ENCODE measurements at places on chromosomes 16 and 17.

GRCh38 chr17:40551091-40551878 lies 14.0 kb downstream of the CCR7 start:
- DNase-seq, result peak; percentile 100

DNA sequence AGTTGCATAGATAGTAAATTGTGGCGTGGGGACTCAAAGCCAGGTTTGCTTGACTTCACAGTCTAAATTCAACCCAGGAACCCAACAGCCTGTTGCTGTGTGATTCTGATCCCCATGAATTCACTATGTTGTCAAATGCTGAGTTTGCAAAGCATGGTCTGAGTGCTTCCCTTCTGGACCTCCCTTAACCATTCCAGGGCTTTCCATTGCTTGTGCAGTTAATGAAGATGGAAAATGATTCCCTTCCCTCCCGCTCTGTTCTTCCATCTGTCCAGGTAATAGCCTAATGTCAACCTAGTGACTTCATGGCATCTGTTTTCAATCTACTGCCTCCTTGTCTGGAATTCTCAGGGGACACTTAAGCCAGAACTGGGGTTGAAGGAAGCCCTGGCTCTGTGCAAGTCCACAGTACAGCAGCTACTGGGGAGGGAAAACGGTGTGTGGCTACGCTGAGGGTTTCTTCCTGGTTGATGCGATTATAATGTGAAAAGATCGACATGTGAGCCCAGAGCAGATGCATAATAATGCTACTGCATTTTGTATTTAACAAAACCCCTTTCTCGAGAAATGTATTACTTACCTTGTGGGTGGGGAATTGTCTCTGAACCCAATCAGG lies 206.7 kb downstream of the CDH13 start:
- DNase-seq, result no peak

GRCh38 chr16:70714581-70715054 lies 28.8 kb upstream of the MTSS2 start:
- no peak for DNase-seq

DNA sequence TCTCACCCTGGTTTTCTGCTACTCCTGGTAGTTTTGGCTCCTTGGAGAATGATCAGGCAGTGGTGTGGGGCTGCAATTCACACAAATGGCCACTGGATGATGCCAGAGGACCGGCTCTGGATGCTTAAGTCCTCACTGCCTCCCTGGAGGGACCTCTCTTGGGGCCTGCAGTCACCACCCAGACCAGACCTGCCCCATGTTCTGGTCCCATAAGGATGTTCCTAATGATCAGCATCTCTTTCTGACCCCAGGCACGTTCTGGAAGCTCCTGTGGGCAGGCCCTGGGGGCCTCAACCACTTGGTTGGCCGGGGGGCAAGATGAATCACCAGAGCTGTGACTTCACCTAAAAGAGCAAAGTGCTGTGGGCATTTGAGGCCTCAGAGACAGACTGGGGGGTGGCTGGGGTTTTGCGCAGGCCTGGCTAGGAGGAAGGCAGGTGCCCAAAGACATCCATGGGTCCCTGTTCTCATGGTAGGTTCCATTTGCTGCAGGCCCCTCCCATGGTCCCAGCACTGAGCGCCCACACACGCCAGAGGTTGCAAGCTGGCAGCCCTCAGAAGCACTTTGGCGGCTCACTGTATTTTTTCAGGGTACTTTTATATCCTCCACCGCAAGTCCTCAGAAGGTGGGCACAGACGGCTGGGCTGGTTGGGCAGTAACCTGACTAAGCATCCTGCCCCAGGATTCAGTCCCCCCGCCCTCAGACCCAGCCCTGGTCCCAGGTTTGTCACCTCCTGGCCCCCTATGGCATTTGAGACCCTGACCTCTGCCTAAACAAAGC lies 53.2 kb downstream of the NT5M start:
- peak; percentile 48 for DNase-seq

- DNase-seq, result no peak
Observed at GRCh38 chr16:73483934-73484711, 436.2 kb upstream of the ZFHX3 start.

All from AG09309 (cell line).